ENCODE measurements at places on chromosomes 11 and 22. TPM values are rescaled to one million over a fixed set of nuclear protein-coding genes. Genes with fewer than 3 reads are reported as not detected.

The USH1C gene
- total RNA-seq = not detected

The PHETA2 gene
- 17.4 TPM for total RNA-seq

The BTBD18 gene
- not detected for total RNA-seq

The GPR83 gene
- 0.32 TPM for total RNA-seq

The DGAT2 gene
- total RNA-seq = 0.83 TPM

GRCh38 chr22:30196141-30196879, 50.2 kb downstream of the LIF start:
- H3K27ac ChIP-seq = peak overlapping the region; percentile 71
- H3K27me3 ChIP-seq = no peaks in the 10 kb centered on the region
- H3K36me3 ChIP-seq = no peaks in the 10 kb centered on the region
- DNase-seq = peak; percentile 96
- H3K4me1 ChIP-seq = peaks cover 22% of the 10 kb centered on the region
- H3K4me3 ChIP-seq = peak overlapping the region; percentile 28

Measured in esophagus muscularis mucosa (tissue), 4 donors.